ENCODE measurements at places on chromosomes 12 and 14.

DNA sequence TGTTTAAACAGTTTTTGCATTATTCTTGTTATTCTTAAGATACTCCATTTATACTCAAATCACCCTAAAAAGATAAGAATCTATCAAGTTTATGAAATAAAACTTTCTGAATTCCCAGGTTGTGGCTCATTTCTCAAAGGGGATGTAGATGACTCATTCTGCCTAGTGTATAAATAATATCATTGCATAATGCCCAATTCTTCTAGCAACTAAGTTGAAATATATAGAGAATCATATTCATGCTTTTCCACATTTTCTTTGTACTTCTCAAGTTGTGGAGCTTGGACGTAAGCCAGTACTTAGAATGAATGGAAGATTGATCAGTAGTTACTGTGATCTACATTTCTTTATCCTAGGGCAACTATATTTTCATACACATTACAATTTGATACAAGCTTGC is 201.1 kb downstream of the PPFIA2 start:
- DNase-seq: no peak

DNA sequence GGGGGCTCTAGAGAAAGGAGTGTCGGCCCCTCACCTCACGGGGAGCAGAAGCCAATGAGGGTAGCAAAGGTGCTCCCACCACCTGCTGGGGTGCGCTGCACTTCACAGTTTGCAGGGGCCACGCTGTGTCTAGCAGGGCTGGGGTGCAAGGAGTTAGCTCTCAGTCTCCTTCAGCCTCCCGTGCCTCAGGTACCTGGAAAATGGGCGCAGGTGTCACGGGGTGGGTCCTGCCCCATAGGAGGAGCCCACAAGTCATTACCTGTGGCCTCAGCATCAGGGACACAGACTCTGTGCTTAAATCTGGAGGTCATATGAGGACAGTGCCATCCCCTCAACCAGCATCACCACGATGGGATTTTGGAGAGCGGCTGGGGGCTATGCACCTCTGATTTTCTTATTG is 326.7 kb downstream of the ADGRD1 start:
- peak; percentile 60 for DNase-seq

DNA sequence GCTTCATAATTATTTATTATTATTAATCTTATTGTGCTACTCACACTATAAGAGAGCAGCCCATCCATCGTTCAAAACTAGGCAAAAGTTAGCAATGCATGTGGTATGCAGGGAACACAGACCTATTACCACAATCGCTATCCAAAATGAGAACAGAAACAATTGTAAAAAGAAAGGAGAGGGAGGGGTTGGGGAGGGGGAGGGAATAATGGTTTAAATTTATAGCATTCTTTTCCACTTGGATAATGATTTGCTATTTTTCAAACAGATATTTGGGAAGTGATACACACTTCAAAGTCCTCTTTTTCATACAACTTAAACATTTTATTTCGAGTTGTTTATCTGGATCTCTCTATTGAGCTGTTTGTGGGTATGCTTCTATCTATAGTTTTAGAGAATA is 248.6 kb upstream of the SOX5 start:
- no peak for DNase-seq

DNA sequence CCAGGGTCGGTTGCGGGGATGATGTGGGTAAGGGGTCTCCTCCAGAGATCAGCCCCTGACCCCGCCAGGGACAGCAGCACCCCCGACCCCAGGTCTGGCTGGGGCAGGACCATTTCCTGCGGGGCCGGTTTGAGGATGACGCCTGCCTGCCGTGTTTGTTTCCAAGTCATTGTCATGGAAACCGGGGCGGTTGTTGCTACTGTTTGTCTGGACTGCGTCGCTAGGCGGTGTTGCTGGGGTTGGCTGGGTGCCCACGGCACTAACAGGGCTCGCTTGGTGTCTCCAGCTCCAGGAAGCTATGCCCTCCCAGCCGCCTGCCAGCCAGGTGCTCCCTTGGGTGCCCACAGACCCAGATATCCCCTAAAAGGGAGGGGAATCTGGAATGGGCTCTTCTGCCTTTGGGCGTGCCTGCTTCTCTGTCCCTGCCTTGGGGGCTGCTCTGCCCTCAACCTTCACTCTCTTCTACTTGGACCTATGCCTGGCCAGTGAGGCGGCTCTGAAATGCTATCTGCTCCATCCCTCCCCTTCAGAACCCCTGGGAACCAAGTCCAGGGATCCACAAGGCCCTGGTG is 4.7 kb upstream of the CRIP1 start:
- DNase-seq: peak; percentile 96

DNA sequence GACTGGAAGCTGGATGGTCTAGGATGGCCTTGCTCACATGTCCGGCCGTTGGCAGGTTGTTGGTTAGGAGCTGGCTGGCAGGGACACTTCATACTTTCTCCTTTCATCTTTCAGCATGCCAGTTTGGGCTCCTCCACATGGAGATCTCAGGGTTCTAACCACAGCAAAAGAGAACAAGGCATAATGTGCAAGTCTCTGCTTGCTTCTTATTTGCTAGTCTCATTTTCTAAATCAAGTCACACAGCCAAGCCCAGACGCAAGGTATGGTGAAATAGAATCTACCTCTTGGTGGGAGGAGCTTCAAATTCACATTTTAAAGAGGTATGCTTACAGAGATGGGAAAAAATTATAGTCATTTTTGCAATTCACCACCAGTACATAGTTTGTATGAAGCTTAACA is 69.1 kb upstream of the NAP1L1 start:
- no peak for DNase-seq

- DNase-seq: no peak
These were observed 3.6 kb upstream of the ELK3 start for GRCh38 chr12:96190413-96191108.

DNA sequence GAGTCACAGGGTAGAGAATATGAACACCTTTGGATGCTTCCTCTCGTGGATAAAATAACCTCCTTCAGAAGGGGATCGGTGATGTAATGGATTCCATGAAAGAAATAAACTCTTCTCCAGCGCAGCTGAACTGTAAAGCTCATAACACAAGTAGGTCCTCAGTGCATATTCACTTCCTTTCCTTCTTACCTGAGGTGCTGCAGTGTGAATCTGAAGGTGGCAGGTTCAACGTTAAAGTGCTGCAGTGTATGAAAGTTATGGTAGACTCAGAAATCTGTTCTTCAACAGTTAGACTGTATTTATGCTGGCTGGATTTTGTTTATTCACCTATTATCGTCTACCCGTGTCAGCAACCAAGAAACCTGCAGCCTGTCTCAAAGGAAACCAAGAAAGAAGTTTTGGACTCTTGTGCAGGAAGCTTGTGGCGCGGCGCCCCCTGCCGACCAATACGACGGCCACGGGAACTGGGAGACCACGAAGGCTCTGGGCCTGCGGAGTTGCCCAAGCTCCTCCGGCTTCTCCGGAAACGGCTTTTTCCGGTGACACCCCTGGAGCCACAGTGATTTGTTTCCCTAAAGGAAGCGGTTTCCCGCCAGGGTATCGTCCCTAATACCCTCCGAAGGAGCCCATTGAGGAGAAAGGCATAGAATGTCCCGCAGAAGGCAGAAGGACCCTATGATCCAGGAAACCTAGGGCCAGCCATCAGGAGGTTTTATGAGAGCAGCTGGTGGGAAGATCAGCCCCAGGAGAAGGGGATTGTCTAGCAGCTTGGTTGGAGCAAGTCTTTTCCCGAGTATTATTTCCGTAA is 17.6 kb upstream of the RNASE3 start:
- DNase-seq: peak; percentile 95

All from spleen (tissue), 13 donors.